ENCODE measurements at places on chromosomes 13 and 19. TPM values are rescaled to one million over a fixed set of nuclear protein-coding genes. Genes with fewer than 3 reads are reported as not detected.

Gene ERVK3-1
- 36.8 TPM for total RNA-seq

- DNase-seq, result no peak
These were observed 1.4 kb downstream of the FGF9 start for GRCh38 chr13:21672287-21672680.

DNA sequence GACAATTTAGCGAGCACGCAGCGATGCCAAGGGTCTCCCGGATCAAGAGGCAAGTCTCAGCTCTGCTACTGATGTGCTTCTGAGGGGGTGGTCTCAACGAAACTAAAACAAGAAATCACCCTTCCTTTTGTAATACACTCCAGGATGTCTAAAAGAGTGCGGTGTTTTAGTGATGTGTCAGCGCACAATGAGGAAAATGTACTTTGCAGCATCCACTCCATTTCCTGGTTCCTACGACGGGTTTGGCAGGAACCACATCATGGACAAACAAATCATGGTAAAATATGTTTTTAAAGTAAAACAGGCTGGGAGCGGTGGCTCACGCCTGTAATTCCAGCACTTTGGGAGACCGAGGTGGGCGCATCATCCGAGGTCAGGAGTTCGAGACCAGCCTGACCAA lies 154.0 kb upstream of the TSC22D1 start:
- no peak for DNase-seq

Gene ZNF681
- 8.4 TPM for total RNA-seq

Gene CIC
- 70.3 TPM for total RNA-seq

DNA sequence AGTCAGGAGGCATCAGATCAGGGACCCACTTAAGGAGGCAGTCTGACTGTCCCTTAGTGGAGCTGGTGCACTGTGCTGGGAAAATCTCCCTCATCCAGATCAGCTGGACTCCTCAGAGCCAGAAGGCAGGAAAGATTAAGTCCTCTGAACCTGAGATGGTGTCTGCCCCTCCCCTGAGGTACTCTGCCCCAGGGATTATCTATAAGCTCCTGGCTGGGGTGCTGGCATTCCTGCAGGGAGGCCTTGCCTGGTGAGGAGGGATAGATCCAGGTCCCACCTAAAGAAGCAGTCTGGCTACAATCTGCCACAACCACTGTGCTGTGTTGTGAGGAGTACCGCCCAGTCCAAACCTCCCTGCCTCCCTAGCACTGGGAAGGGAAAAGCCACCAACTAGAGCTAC lies 81.2 kb downstream of the NHLRC3 start:
- no peak for DNase-seq

GRCh38 chr19:35730326-35730725 lies 11.9 kb downstream of the IGFLR1 start:
- no peak for DNase-seq

Gene CGB2
- not detected for total RNA-seq

DNA sequence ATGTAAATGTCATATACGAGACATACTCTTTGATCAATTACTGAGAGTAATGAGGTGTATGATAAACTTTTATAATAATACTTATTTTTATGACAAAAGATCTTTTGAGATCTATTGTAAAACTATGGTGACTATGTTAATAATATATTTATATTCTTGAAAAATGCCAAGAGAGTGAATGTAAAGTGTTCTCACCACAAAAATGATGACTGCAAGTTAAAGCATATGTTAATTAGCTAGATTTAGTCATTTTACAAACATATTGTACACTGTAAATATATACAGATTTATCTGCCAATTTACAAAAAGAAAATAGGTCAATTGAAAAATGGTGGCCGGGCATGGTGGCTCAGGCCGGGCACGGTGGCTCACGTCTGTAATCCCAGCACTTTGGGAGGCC lies 81.0 kb downstream of the GPC6 start:
- DNase-seq, result no peak

DNA sequence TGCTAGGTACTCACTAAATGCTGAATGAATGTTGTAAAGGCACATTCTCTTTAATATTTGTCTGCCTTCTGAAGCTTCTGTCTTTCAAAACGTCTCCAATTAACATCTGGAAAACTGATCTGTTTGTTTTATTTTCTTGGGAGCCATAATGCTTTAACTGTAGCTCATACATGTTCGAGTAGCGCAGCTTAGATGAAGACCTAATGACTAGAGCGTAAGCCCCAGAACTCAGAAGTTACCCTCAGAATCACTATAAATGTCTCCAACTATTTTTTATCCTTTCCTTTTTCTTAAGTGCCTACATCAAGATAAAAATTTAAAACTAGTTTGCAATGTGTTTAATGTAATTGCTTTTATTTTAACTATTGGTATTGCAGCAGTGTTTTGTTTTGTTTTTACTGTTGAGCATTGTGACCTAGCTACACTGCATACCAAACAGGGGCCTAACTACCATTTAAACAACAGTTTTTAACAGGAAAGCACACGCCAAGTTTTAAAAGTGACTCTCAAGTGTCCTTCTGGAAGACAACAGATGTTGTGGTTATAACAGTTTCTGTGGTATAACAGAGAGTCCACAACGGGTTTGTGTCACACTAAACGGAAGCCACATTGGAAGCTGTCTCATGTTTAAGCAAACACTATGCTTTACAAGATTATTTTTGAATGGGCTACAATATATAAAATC lies 42.0 kb downstream of the MRPL57 start:
- DNase-seq, result no peak

DNA sequence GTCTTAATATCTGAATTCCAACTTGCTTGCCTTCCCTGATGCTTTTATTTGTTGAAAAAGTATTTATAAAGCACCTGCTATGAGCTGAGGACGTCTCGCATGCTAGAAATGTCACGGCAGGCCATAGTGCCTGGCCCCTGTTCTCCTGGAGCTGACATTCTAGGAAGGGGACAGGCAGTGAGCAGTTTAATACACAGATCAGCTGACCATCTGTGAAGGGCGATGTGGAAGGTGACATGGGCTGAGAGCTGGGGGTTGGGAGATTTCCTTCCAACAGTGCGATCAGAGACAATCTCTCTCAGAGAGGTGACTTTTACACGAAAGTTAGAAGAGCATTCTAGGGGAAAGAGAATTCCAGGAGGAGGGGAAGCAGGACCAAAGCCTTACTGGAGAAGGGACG lies 153.2 kb downstream of the ZNF536 start:
- no peak for DNase-seq

DNA sequence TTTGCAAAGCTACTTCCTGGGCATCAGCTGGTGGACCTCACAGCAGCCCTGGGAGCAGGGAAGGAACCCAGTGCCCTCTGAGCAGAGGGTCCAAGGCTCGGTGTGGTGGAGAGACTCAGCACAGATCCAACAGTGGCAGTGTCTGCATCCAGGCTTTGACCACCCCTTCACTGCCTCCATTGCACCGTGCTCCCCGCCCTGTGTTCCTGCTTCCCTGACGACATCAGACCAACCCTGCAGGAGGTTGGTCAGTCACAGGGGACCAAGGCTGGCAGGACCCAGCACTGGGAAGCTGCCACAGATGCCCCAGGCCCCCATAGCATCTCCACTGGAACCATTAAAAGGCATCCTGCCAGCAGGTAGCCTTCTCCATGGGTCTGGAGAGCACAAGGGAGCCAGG lies 7.8 kb upstream of the VSTM2B start:
- DNase-seq, result no peak

Gene INAFM1
- total RNA-seq, result 8.2 TPM

DNA sequence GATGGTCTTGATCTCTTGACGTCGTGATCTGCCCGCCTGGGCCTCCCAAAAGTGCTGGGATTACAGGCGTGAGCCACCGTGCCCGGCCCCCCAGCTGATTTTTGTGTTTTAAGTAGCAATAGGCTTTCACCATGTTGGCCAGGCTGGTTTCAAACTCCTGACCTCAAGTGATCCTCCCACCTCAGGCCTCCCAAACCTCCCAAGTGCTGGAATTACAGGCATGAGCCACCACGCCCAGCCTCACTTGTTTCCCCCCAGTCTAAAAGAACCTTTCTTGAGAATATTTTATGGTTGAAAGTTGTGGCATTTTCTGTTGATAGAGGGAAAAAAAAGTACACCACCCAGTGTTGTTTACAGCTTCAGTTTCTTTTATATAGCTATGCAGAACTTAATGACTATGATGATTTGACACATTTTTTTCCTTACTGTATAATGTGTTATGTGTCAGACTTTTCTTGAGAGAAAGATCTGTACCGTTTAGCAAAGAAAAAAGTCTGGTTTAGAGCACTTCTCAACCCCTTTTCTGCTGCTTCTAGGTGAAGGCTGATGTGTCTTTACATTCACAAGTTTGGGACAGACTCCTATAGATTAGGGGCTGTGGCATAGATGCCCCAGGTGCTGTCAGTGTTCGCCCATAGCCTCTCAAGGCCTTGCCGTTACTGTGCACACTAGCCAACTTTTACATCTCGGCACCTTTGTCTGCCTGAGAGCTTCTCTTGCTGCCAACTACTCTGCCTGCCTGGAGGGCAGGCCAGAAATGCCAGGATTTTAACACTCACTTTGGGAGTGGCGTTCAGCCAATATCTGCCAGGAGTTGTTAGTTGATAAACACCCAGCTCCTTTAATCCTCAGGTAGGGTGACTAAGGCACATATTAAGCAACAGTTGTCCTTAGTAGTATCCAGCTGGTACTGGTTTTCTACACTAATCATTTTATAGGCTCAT lies 33.0 kb downstream of the KCTD4 start:
- no peak for DNase-seq

- DNase-seq, result no peak
These were observed 5.0 kb upstream of the JUNB start for GRCh38 chr19:12786141-12786870.

DNA sequence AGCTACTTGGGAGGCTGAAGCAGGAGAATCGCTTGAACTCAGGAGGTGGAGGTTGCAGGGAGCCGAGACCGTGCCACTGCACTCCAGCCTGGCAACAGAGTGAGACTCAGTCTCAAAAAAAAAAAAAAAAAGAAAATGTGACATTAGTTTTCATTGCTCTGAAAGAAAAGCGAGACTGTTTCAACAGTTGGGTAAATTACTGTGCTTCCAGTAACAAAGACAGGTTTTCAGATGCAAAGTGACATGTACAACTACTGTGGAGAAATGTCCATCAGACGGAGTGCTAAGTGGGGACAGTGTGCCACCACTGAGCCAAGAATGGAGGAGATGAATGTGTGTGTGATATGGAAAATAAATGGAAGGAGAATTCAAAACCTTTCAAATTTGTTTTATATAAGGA lies 24.2 kb upstream of the SLC15A1 start:
- DNase-seq, result no peak
